Stimulated activated CD8-positive, alpha-beta memory T cell treated with anti-CD3 and anti-CD28 coated beads, Interleukin-7, amount 100 ng/mL, for 1 hour (primary cell): ENCODE measurements at places on chromosomes 1 and 21.

- DNase-seq = no peak
These were observed 12.7 kb downstream of the PACC1 start for GRCh38 chr1:212401838-212402582.

GRCh38 chr1:61012341-61012761 is 70.0 kb upstream of the NFIA start:
- no peak for DNase-seq

- no peak for DNase-seq
These were observed 70.4 kb upstream of the UBE2U start for GRCh38 chr1:64133036-64133435.

GRCh38 chr1:88935522-88936222 is 44.3 kb upstream of the GTF2B start:
- no peak for DNase-seq

DNA sequence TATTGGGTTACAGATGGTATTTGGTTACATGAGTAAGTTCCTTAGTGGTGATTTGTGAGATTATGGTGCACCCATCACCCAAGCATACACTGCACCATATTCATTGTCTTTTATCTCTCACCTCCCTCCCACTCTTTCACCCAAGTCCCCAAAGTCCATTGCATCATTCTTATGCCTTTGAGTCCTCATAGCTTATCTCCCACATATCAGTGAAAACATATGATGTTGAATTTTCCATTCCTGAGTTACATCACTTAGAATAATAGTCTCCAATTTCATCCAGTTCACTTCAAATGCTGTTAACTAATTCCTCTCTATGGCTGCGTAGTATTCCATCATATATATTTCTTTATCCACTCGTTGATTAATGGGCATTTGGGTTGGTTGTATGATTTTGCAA is 36.8 kb upstream of the ZNF678 start:
- no peak for DNase-seq

DNA sequence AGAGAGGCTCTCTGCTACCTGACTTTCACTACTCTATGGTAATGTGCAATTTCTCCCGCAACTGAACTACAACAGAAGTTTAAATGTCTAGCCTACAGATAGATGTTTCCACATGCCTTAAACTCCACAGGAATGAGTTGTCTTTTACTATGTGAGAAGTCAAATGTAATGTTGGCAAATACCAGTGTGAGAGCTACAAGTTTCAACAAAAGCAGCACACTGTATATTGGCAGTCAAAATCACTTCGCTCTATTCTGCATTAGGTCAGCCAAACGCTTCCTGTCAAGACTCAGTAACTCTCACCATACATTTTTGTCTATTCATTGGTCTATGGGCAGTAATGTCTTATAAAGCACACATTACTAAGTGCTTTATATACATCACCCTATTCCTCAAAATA is 41.9 kb downstream of the LUZP1 start:
- DNase-seq = no peak
